ENCODE measurements at places on chromosomes 4 and X. TPM values are rescaled to one million over a fixed set of nuclear protein-coding genes. Genes with fewer than 3 reads are reported as not detected.

- no peak for DNase-seq
Observed at GRCh38 chr4:112098841-112099530, 46.3 kb upstream of the FAM241A start.

DNA sequence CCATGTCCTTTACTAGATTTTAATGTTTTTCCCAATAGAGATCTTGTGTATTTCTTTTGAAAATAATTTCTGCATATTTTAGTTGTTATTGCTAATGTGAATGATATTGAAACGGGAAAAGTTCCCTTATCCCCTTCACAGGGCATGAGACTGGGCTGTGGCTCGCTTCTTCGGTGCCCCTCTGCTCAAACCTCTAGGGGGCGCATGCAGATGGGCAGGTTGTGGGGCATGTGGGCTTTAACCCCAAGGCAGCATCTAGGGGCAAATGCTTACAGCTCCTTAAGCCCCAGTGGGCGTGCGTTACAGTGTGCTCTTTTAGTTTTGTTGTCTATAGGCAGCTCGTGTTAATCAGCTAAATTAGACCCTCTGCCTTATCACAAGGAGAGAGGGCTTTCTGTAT lies 194.7 kb downstream of the OPHN1 start:
- DNase-seq, result no peak

DNA sequence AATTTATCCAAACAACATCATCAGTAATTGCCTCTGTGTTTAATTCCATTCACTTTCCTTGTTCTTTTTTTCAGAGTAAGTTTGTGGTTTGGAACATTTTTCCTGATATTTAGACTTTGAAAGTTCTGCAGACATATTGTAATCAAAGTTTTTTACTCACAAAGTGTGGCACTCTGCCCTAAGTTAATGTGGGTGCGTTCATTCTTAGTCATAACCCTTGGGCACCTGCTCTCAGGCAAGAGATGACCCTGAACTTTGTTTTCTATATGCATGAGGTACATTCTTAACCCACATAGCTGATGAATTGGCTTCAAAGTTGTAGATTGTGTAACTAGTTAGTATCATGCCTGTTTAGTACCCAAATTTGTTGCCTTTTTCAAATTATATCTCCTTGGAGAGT lies 424.3 kb downstream of the GRXCR1 start:
- DNase-seq, result no peak

The KCND1 gene
- 5.5 TPM for total RNA-seq

The TMEM255A gene
- not detected for total RNA-seq

The MAP3K15 gene
- 1.3 TPM for total RNA-seq

The TSPAN6 gene
- 25.0 TPM for total RNA-seq

The IKBKG gene
- 24.0 TPM for total RNA-seq

GRCh38 chrX:53379008-53379710 lies 43.3 kb downstream of the SMC1A start:
- DNase-seq, result no peak

GRCh38 chr4:171948038-171948437 lies 134.8 kb downstream of the GALNTL6 start:
- no peak for DNase-seq

The MXRA5 gene
- 0.02 TPM for total RNA-seq

DNA sequence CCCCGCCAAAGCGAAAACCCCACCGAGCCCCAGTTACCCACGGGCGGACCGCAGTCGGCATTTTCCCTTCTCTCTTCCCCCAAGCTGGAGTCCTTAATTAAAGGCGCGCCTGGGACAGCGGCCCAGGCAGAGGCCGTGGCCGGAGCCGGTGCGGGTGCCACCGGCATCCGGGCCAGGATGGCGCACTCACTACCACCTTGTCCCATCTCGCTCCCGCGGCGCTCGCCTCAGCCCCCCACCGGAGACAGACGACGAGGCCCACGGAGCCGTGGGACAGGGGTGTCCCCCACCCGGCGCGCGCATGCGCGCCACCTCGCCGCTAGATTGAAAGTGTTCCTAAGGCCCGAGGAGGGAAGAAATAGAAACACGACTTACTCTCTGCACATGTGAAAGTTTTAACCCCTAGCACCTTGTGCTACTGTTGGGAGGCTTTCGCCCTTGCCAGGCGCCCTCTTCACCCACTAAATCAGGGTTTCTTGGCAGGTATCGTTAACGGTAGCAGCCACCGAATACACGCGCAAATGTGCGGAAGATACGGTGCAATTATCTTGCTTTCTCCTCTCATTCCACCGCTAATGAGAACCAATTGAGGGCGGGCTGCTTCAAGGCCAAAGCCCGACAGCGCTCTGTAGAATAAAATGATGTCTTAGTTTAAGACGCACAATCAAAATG lies 64.3 kb upstream of the CCDC160 start:
- no peak for DNase-seq

- peak; percentile 54 for DNase-seq
Observed at GRCh38 chr4:105990933-105991332, 95.7 kb downstream of the NPNT start.

- DNase-seq, result no peak
Observed at GRCh38 chr4:2484185-2484584, 15.3 kb downstream of the RNF4 start.

The SPATA4 gene
- total RNA-seq, result 0.20 TPM

GRCh38 chr4:8176547-8177399 lies 18.2 kb upstream of the ABLIM2 start:
- peak; percentile 19 for DNase-seq

DNA sequence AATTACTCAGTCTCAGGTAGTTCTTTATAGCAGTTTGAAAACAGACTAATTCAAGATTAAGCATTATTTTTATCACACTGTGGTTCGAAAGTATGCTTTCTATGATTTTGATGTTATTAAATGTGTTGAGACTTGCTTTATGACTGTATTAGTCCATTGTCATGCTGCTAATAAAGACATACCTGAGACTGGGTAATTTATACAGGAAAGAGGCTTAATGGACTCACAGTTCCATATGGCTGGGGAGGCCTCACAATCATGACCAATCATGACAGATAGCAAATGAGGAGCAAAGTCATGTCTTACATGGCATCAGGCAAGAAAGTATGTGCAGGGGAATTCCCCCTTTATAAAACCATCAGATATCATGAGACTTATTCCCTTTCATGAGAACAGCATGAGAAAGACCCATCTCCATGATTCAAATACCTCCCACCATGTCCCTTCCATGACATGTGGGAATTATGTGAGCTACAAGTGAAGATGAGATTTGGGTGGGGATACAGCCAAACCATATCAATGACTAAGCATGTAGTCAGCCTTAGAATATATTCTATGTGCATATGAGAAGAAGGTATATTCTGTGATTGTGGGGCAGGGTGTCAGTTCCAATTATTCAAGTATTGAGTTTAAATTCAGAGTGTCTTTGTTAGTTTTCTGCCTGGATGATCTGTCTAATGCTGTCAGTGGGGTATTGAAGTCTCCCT lies 44.6 kb upstream of the UGT2A1 start:
- DNase-seq, result no peak

The FAM149A gene
- total RNA-seq, result 8.9 TPM
